ENCODE measurements at places on chromosomes 6 and 20. TPM values are rescaled to one million over a fixed set of nuclear protein-coding genes. Genes with fewer than 3 reads are reported as not detected.

The THEMIS gene
- total RNA-seq = 144 TPM

The RAB44 gene
- total RNA-seq = not detected

The TOX2 gene
- total RNA-seq = 0.31 TPM

The TMEM244 gene
- total RNA-seq = not detected

The MPC1 gene
- 36.7 TPM for total RNA-seq

The TRIM10 gene
- total RNA-seq = not detected

The GZF1 gene
- total RNA-seq = 15.8 TPM

The CMTR1 gene
- total RNA-seq = 71.7 TPM

The HINT3 gene
- 8.0 TPM for total RNA-seq

The SEMG1 gene
- total RNA-seq = not detected

The ENPP1 gene
- total RNA-seq = 0.50 TPM

The SRSF12 gene
- total RNA-seq = not detected

All from activated CD8-positive, alpha-beta T cell treated with anti-CD3 and anti-CD28 coated beads, Interleukin-2, amount 10 ng/mL, durations not matched to agents 7 days and 5 days (primary cell).